ENCODE measurements at places on chromosomes 3 and 15. TPM values are rescaled to one million over a fixed set of nuclear protein-coding genes. Genes with fewer than 3 reads are reported as not detected.

- no peaks in the 10 kb centered on the region for H3K27me3 ChIP-seq
- H3K27ac ChIP-seq, result no peak overlapping the region
- H3K4me1 ChIP-seq, result no peaks in the 10 kb centered on the region
- H3K36me3 ChIP-seq, result no peaks in the 10 kb centered on the region
- no peak overlapping the region for H3K4me3 ChIP-seq
These were observed 531.3 kb upstream of the MCTP2 start for GRCh38 chr15:93700051-93700450.

The SMCO1 gene
- 0.25 TPM for total RNA-seq

The GPR156 gene
- total RNA-seq, result 12.7 TPM

DNA sequence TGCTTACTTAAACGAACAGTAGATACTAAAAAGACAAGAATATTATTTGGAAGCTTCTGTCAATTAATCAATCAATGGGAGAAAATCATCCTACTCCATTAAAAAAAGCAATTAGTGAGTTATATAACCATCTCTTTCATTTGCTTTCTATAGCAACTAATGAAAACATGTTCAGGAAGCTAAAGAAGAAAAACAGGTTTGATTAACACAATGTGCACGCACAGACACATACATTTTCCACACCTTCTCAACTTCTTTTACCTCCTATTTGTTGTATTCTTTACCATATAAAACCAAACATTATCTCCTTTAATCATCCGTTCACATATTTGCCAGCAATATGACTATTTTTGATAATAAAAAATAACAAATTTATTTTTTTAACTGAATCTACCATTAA, 111.3 kb downstream of the GBE1 start:
- H3K4me3 ChIP-seq, result no peak overlapping the region
- no peaks in the 10 kb centered on the region for H3K4me1 ChIP-seq
- H3K27me3 ChIP-seq, result no peaks in the 10 kb centered on the region
- H3K27ac ChIP-seq, result no peak overlapping the region

- H3K4me1 ChIP-seq, result peaks cover 8% of the 10 kb centered on the region
- H3K27ac ChIP-seq, result no peak overlapping the region
- no peaks in the 10 kb centered on the region for H3K27me3 ChIP-seq
- DNase-seq, result no peak
These were observed 29.2 kb downstream of the CPN2 start for GRCh38 chr3:194321693-194322640.

The ZNF639 gene
- total RNA-seq, result 36.7 TPM

- peaks cover 5% of the 10 kb centered on the region for H3K4me1 ChIP-seq
- DNase-seq, result no peak
- H3K4me3 ChIP-seq, result no peak overlapping the region
- no peaks in the 10 kb centered on the region for H3K36me3 ChIP-seq
- no peaks in the 10 kb centered on the region for H3K27me3 ChIP-seq
These were observed 127.1 kb downstream of the KCNMB2 start for GRCh38 chr3:178663201-178663934.

DNA sequence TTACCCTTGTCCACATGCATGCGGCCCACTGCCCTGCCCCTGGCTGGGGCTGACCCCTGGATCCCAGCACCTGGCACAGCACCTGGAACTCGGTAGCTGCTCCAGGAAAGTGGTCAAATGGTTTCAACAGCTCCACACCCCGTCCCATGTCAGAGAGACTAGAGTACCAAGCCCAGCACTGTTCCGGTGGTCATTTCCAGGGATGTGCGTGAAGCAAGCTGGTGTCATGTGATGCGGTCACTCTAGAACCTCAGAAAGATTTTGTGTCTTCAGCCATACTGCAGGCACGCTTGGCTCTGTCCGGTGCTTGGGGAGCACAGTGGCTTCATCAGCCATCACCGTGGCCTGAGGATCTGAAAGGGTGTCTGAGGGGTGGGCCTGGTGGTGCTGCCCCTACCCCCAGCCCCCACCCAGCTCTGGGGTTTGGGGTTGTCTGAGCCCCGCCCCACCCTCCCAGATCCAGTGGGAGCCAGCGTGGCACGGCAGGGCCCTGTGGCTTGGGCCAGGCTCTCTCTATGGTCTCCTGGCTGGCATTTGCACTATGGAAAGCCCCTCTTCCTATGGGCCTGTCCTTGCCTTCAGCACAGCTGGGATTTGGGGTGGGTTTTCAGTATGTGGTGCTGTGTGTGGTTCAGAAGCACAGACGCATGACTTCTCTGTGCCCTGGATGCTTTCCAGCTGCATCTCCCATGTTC, 15.3 kb downstream of the APBA2 start:
- H3K27me3 ChIP-seq, result no peaks in the 10 kb centered on the region
- no peaks in the 10 kb centered on the region for H3K36me3 ChIP-seq
- no peak overlapping the region for H3K4me3 ChIP-seq
- no peaks in the 10 kb centered on the region for H3K4me1 ChIP-seq
- no peak overlapping the region for H3K27ac ChIP-seq

DNA sequence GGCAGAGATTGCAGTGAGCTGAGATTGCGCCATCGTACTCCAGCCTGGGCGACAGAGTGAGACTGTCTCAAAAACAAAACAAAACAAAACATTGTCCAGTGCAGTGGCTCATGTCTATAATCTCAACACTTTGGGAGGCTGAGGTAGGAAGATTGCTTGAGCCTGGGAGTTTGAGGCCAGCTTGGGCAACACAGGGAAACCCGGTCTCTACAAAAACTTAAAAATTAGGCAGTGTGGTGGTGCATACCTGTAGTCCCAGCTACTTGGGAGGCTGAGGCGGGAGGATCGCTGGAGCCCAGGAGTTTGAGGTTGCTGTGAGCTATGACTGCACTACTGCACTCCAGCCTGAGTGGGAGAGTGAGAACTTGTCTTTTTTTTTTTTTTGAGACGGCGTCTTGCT, 27.2 kb upstream of the MOBP start:
- H3K4me3 ChIP-seq, result no peak overlapping the region
- H3K27me3 ChIP-seq, result no peaks in the 10 kb centered on the region
- H3K27ac ChIP-seq, result no peak overlapping the region
- no peaks in the 10 kb centered on the region for H3K4me1 ChIP-seq

DNA sequence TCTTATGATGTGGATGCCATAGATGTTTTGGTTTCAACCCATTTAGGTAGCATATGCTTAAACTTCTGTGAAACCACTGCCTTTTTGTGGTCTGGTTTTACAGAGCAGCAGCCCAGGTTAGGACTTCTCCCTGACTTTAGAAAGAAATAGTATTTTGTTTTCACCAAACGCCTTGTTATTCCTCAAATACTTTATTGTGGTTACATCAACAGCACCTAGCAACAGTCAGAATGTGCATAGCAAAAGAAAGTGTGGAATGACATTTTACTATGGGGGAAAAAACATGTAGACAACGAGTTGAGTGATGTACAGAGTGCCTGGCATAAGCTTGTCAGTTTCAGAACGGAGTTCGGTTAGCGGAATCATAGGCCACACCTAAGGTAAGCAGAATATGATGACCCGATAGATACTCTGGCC, 159.2 kb downstream of the TPRG1 start:
- no peaks in the 10 kb centered on the region for H3K36me3 ChIP-seq
- H3K4me1 ChIP-seq, result no peaks in the 10 kb centered on the region
- no peak for DNase-seq
- H3K27ac ChIP-seq, result no peak overlapping the region
- H3K4me3 ChIP-seq, result no peak overlapping the region

The GOLGA6L7 gene
- total RNA-seq, result 13.6 TPM

The FOXL2 gene
- total RNA-seq, result 1.9 TPM

- no peak for DNase-seq
- H3K4me3 ChIP-seq, result no peak overlapping the region
- no peaks in the 10 kb centered on the region for H3K4me1 ChIP-seq
- H3K27ac ChIP-seq, result no peak overlapping the region
These were observed 211.5 kb upstream of the SEMA6D start for GRCh38 chr15:47505712-47506328.

DNA sequence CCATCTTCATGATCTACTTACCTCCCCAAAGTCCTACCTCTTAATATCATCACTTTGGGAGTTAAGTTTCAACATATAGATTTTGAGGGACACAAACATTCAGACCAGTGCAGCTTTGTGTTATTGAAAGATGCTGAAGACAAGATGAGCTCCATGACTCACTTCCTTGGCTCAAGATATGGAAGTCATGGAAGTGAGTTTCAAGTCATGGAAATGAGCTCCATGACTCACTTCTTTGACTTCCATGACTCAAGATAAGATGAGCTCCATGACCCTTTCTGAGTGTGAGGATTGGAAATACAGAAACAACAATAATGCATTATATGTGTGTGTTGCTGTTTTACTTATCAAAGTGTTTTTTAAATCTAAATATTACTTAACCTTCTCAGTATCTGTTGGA, 170.2 kb upstream of the TPRG1 start:
- no peaks in the 10 kb centered on the region for H3K4me1 ChIP-seq
- H3K27me3 ChIP-seq, result no peaks in the 10 kb centered on the region
- H3K27ac ChIP-seq, result no peak overlapping the region
- no peak for DNase-seq

DNA sequence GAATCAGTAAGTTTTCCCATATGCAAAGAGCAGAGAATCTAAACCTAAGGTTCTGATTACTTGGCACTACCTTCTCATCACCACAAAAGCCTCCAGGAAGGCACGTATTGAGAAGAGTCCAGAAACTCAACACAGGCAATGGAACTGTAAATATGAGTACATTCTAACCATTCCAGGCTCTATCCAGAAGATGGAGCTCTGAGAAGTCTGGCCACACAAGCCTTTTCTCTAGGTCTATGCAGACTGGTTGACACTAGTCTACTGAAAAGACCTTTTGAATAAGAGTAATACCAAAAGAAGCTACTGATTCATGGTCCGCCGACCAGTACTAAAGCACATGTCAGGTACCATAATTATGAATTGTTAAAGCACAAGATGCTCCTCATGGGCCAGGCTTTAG, 12.2 kb upstream of the NCKIPSD start:
- H3K27me3 ChIP-seq, result no peaks in the 10 kb centered on the region
- DNase-seq, result no peak
- H3K4me3 ChIP-seq, result no peak overlapping the region
- no peak overlapping the region for H3K27ac ChIP-seq
- peaks cover 30% of the 10 kb centered on the region for H3K4me1 ChIP-seq

- no peaks in the 10 kb centered on the region for H3K27me3 ChIP-seq
- no peak overlapping the region for H3K4me3 ChIP-seq
- no peak overlapping the region for H3K27ac ChIP-seq
- H3K4me1 ChIP-seq, result no peaks in the 10 kb centered on the region
- no peaks in the 10 kb centered on the region for H3K36me3 ChIP-seq
- DNase-seq, result peak; percentile 79
These were observed 10.4 kb downstream of the SLITRK3 start for GRCh38 chr3:165185707-165186327.

- no peak overlapping the region for H3K27ac ChIP-seq
- no peak overlapping the region for H3K4me3 ChIP-seq
- no peaks in the 10 kb centered on the region for H3K4me1 ChIP-seq
- H3K36me3 ChIP-seq, result no peaks in the 10 kb centered on the region
These were observed 868 bp upstream of the GADL1 start for GRCh38 chr3:30895329-30895728.

Measured in testis (tissue), 5 donors.